ENCODE measurements at places on chromosomes 4 and X.
A peak's percentile ranks its signal among the peaks of the same experiment; 100 is the strongest.

- DNase-seq, result no peak
Measured at GRCh38 chr4:183995570-183995969, 90.5 kb downstream of the STOX2 start.

- no peak for DNase-seq
Measured at GRCh38 chr4:89617317-89617716, 219.6 kb downstream of the SNCA start.

- DNase-seq, result peak; percentile 64
Measured at GRCh38 chrX:134654398-134655012, 3.8 kb downstream of the PLAC1 start.

DNA sequence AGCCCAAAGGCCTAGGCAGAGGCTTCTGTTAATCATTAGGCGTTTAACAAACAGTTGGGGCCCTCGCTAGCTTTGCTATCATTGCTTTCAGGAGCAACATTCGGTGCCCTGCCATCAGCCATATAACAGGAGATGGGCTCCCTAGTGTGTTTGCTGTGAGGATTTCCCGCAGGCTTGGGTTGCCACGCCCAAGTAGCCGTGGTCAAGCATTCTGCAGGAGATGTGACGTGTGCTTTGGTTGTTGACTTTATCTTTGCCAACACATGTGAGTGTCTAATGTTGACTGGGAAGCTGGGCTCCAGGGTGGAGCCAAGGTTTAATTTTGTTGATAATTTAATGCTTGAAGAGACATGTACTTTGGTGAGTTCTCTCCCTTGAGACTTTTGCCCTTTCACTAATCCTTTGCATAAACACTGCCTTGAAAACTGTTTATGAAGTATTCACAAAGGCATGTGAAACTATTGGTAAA, 184.6 kb upstream of the KIT start:
- no peak for DNase-seq

DNA sequence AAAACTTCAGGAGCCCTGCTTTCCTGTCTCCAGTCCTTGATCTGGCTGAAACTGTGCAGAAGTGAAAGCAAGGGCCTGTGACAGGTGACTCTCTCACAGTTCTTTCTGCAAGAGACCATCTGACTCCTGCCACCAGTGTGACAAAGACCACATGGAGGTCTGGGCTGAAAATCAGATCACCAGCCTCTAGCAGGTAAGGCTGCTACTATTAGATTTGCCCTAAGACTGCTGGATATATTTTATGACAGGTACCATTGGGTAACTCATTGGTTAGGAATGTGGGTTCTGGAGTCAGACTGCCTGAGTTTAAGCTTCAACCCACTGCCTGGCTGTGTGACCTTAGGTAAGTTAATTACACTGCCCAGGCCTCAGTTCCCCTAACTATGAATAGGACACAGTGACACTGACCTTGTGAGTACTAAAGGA, 163.3 kb upstream of the SLC7A11 start:
- DNase-seq, result no peak

DNA sequence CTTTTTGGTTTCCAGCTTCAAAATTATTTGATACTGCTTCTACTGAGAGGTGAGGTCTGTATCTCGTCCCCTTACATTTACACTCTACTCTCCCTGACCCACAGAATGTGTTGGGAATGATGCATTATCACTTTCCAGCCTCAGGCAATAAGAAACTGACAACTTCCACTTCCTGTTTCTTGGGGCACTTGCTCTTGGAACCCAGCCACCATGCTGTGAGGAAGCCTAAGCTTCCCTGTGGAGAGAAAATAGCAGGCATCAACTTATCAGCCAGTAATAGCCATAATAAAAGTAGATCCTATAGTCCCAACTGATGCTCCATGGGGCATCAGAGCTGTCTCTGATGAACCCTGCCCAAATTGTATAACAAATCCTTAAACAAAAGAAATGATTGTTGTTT, 32.6 kb downstream of the RELL1 start:
- no peak for DNase-seq

DNA sequence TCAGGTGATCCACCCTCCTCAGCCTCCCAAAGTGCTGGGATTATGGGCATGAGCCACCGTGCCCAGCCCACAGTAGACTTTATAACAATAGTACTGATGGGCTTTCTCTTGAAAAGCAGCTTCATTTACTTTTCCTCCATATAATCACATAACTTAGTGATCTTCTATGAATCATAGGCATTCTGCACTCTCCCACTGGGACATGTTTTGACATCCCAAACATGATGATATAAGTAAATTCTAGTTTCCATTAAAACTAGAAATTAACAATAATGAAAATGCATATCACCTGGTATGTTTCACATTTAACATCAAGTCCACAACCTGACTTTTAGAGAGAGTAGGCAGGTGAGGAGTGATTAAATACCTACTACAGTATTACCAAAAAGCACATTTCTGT, 96.5 kb downstream of the CAMK2D start:
- no peak for DNase-seq

DNA sequence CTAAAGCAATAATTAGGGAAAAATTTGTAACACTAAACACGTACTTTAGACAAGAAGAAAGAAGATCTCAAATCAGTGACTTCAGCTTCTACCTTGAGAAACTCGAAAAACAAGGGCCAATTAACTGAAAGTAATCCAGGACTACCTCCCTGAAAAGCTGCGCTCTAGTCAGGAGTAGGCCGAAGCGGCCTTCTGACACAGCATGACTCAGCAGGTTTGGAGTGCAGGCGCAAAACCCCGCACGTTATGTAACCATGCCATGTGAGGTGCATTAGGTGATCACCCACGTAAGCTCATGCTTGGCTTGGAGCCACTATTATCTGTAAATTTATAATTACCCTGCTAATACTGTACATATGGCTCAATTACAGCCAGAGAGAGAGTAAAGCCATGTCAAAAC, 52.8 kb upstream of the CCDC149 start:
- DNase-seq, result peak; percentile 13

All from activated CD4-positive, alpha-beta T cell treated with anti-CD3 and anti-CD28 coated beads for 36 hours (primary cell).